ENCODE measurements at places on chromosomes 3 and 15.

- no peak for DNase-seq
Measured at GRCh38 chr3:53996141-53996874, 104.6 kb upstream of the SELENOK start.

- no peak for DNase-seq
Measured at GRCh38 chr3:100106094-100106493, 8.2 kb downstream of the FILIP1L start.

GRCh38 chr15:25641361-25641760 lies 202.5 kb upstream of the UBE3A start:
- no peak for DNase-seq

DNA sequence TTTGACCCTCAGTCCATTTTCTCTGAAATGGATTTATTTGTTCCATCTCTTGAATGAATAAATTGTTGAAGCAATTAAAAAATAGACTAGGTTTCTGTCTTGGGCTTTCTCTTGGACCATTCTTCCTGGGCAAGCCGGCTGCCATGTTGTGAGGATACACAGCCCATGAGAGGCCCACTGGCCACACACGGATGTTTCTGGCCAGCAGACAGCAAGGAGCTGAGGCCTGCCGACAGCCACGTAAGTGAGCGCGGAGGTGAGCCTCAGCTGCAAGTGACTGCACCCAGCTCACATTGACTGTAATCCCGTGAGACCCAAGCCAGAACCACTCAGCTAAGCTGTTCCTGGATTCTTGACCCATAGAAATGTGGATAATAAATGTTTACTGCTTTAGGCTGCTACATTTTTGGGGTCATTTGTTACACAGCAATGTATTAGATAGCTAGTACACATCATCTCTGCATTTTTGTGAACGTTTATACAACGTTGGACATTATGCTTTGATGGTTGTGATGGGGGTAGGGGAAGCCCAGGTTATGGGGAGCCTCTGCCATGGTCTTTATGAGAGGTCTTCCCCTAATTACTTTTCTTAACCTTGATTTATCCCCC lies 22.8 kb downstream of the IDH3A start:
- no peak for DNase-seq

Measured in GM20000 (cell line).